SK-N-SH (cell line): ENCODE measurements at places on chromosomes 3 and 15.

- no peak for DNase-seq
These were observed 118.3 kb downstream of the TIGIT start for GRCh38 chr3:114411811-114412803.

- DNase-seq: peak; percentile 64
These were observed 67.9 kb upstream of the HEG1 start for GRCh38 chr3:125123451-125124305.

DNA sequence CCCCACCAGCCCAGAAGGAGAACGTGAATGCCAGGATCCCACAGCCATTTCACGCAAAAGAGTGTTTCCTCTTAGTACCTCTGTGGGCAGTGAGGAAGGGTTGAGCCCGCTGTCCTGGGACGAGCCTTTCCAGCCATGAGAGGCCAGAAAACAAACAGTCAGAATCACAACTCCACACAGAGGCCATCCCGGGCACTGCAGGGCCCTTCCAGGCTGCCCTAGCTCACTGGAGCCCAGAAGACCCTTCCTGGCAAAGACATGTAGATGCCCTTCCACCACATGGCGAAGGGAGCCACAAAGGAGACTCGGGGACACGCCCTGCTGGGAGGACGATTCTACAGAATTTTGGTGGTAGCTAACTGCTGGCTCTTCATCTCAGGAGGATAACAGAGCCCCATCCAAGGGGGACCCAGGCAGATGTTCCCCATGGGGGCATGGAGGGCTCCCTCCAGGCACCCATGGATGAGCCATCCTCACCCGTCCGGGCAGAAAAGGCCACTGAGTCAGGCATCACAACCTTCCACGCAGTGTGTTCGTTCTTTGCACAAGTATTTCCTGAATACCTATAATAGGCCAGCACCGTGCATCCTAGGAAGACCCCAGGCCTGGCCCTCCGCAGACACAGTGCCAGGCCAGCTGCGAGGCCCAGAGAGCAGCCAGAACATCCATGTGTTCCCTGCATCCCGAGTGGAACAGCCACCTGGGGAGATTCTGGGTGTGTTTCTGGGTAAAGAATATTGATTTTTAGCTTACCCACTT lies 47.2 kb downstream of the SLC12A8 start:
- peak; percentile 55 for DNase-seq

DNA sequence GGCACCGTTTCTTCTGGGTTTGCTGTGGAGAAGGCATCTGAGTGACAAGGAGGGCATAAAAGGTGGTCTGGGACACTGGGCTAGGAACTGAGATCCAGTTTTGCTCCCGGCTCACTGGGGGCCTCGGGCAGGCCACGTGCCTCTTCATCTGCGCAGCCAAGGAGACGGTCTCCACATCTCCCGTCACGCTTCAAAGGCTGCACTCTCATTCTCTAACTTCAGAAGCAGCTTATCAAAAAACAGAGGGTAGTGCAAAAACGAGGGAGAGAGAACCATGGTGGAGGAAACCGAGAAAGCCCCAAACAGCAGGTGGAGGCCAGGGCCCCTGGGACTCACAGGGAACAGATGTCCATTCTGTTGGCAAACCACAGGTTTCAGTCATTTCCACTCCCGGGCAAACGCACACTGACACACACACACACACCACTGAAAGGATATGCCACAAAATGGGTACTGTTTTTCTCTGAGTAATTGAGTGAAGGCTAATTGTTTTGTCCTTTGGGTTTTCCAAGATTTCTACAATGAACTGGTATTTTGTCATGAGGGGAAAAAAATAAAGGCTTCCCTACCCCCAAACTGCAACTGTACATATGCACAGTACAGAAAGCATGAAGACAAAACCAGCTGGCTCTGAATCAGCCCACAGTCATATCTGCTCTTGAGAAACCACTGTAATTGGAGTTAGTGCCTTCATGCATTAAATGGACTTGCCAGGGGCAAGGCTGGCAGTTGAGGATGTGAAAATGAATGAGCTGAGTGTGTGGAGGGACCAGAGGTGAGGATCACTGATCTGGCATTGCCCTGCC lies 71.9 kb downstream of the MGLL start:
- peak; percentile 52 for DNase-seq

GRCh38 chr3:61681636-61682035 lies 120.3 kb downstream of the PTPRG start:
- DNase-seq: no peak

DNA sequence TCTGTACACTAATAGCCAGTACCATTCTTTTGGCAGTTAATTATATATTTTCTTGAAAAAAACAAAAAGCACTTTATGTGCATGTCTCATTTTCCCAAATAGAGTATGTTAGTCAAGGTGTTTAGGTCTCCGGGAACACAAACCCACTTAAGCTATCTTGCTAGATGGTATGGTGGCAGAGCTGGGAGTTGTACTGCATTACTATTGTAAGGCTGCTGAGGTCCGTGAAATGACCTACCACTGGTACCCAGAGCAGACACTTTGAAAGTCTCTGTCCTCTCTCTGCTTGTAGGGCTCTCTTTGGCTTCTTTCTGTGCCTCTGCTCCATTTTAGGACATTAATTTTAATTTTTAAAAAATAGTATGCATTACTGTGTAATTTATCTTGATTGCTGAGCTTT lies 8.8 kb downstream of the TMOD3 start:
- DNase-seq: no peak

DNA sequence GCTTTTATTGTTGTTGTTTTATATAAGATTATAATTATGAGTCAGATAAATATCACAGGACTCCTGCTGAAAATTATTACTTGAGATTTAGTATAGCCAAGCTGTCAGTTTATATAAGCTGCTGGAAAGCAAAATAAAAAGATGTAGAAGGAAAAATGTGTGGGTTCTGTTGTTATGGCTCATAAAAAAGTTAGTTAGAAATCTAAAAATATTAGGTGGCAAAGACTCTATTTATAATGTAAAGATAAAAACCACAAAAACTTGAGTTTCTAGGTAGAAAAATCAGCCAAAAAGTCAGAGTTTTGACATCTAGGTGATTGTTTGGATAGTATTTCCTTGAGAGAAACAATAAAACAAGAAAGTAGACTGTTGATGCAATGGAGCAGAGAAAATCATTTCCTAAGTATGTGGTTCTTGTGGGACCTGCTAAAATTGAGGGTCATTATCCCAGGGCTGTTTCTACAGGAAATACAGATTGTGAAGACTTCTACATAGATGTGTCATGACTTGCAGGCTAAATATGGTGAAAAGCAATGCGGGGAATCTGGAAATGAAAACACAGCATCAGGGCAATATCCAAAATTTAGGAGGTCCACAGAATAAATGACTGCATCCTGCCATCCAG lies 1109.6 kb upstream of the CADM2 start:
- DNase-seq: no peak

- no peak for DNase-seq
These were observed 87.7 kb upstream of the LIMD1 start for GRCh38 chr3:45506751-45507391.

- no peak for DNase-seq
These were observed 325.5 kb downstream of the CHST2 start for GRCh38 chr3:143445118-143445517.

GRCh38 chr3:176633511-176633910 lies 563.8 kb downstream of the TBL1XR1 start:
- DNase-seq: no peak

GRCh38 chr3:67605377-67605776 lies 49.0 kb downstream of the SUCLG2 start:
- DNase-seq: no peak
